ENCODE measurements at places on chromosomes 16 and 17.

DNA sequence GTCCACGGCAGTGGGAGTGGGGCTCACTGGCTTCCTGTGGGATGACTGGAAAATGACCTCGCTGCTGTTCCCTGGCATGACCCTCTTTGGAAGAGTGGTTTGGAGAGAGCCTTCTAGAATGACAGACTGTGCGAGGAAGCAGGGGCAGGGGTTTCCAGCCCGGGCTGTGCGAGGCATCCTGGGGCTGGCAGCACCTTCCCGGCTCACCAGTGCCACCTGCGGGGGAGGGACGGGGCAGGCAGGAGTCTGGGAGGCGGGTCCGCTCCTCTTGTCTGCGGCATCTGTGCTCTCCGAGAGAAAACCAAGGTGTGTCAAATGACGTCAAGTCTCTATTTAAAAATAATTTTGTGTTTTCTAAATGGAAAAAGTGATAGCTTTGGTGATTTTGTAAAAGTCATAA is 7.8 kb upstream of the RNF213 start:
- peak; percentile 85 for DNase-seq

DNA sequence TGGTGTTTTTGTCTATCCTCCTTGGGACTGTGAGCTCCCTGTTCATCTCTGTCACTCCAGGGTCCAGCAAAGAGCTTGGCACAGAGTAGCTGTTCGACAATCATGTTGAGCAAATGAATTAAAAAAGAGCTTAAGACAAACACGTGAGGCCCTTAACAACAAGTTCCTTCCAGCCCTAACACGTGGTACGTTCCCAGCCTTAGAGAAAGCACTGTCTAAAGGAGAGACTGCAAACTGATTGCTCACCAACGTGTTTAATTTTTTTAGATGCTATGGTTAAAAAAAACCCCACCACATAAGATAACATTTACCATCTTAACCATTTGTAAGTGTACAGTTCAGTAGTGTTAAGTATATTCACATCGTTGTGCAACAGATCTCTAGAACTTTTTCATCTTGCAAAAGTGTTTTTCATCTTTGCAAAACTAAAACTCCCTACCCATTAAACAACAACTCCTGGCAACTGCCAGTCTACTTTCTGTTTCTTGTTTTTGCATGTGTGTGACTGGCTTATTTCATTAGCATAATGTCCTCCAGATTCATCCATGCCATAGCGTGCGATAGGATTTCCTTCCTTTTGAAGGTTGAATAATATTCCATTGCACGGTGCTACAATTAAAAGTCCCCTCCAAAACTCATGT is 28.2 kb downstream of the LAT start:
- DNase-seq: peak; percentile 72

GRCh38 chr17:41539071-41539492 is 11.0 kb upstream of the KRT19 start:
- DNase-seq: no peak

DNA sequence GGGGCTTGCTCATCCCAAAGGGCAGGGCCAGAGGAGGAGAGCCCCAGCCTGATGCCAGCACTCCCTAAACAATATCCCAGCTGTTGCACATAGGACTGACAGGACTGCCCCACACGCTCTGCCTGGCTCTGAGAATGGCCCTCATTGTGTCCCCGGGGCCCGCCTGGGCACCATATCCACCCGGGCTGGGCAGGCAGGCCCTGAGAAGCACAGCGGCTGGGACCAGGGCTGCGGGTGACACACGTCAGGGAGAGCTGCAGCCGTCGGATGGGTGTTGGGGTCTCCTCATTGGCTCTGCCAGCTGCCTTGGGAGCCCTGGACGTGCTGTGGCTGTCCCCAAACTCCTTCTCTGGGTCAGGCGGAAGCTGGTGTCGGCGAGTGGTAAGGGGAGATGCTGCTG is 4.2 kb downstream of the BCAR1 start:
- DNase-seq: no peak

DNA sequence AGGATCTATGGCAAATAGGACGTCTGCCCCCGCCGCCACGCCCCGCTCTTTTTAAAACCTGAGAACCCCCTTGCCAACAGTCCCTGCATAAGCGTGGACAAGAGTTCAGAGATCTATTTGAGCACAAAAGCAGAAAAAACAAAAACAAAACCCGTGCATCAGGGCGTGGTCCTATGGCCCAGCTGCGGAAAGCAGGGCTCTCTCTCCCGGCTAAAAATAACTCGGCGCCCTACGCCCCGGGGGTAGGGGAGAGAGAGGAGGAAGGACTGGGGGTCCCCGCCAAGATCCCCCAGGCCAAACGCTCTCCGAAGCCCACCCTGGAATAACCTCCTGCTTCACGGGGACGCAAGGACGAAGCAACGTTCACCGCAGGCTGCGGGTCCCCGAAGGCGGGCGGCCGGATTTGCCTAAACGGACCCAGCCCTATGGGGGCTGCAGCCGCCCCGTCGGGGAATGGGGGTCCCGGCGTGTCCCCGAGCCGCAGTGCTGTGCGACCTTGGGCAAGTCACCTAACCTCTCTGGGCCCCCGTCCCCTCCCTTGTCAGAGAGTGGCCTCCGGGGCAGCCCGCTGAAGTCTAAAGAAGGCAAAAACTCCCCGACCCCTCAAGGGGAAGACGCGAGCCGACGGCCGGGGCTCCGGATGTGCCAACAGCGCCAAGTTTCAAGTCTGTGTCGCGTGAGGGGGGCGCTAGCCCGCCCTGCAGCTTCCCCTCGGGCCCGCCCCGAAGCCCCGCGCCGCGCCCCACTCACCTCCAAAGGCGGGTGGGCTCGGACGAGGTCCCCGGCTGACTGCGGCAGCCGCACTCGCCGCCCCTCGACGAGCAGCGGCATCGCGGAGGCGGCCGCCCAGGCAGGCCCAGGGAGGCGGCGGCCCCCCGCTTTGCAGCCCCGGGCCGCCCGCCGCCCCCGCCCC is 477 bp downstream of the NTAN1 start:
- peak; percentile 63 for DNase-seq

GRCh38 chr16:9134306-9134705 is 42.9 kb downstream of the HAPSTR1 start:
- no peak for DNase-seq

DNA sequence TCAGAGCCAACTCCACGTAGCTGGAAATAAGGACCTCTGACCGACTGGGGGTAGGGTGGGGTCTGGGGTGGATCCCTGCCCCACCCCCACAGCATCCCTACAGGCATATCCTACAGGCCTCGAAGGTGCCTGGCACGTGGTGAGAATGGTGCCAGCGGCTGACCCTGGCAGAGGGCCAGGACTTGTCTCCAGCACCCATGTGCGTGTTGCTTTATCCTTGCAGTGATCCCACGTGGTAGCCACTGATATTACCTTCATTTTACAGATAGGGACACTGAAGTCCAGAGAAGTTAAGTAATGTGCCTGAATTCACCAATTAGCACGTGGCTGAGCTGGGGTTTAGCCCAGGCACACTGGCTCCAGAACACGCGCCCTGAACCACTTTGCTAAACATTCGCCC is 8.3 kb downstream of the ITGAD start:
- no peak for DNase-seq

DNA sequence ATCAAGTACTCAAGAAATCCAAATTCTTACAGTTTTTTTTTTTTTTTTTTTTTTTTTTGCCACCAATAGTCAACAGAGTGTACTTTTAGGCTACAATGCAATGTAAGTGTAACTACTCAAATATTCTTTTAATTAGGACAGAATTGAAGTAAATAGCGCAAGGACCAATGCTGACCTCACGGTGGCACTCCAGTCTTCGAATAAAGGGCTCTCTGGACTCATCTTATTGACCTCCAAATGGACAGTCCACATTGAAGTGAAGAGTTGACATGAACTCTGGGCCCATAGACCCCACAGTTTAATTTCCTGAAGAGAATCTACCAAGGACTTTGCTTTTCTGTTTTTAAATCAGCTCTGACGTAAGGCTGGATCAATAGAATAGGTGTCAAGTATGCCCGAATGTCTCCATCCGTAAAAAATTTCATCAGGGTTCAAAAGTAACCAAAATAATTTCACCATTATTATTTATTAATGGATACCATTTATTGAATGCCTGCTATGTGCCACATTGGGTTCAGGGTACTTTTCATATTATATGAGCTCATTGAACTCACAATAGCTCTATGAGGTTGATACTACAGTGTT is 7.3 kb upstream of the DDX52 start:
- DNase-seq: no peak

DNA sequence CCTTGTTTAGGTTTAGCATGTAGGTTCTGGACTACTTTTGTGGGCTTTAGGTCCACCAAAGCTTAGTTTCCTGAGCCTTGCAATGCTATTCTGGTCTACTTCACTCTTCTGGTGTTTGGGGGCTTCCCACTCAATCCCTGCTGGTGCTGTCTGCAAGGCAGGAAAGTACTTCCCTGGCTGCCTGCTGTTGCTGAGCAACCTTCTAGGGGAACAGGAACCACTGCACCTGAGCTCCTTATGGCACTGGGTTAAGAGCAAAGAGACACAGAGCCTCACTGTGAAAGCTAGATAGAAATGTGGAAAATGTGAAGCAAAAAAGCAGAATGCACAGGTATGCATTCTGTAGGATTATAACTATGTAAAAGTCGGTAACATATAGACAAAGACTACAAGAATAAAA is 17.0 kb downstream of the MPO start:
- DNase-seq: no peak

- DNase-seq: no peak
Observed at GRCh38 chr16:87582216-87582965, 19.9 kb upstream of the JPH3 start.

DNA sequence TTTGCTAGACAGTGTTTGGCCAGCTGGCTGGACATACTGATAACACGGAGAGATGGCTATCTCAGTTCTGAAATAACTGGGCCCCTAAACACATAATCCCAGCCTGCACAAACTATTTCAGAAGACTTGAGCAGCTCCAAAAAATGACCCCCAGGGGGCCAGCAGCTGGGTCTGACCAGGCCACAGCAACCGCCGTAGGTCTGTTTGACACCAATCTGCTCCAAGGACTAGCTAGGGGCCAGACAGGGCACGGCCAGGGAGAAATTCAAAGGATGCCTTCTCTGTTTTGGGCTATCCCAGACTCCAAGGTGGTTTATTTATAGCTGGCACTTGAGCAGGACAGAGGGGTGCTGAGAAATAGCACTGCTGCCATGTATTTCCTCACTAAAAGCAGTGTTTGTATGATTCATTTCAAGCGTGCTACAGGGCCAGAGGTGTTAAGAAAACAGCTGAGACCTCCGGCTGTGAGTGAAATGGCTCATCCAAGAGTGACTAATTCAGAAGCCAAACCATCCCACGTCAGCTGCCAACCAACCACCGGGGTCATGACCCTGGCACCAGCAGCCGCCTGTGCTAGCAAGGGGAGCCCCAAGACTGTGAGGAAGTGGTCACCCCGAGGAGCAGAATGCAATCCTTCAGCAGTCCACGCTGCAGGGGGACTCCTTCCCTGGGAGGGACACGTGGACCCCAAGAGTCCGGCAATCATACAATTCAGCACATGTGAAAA is 5.7 kb downstream of the GGA2 start:
- peak; percentile 51 for DNase-seq

GRCh38 chr17:35543856-35544255 is 6.4 kb upstream of the SLFN12L start:
- DNase-seq: no peak

DNA sequence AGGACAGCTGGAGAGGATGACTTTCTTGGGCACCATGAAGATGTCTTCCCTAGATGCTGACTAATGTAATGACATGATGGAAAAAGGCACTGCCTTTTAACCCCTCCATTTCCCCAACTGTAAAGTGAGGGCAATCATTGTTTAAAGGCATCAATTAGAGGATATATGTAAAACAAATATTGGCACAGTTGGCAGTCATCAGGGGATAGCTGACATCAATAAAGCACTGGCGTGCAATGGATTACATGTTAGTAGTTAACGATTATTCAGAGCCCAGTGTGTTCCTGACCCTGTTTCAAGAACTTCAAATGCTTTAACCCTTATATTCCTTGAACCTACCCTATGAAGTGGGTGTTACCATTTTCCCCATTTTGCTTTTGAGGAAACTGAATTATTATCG is 100.7 kb downstream of the TMEM114 start:
- DNase-seq: no peak

DNA sequence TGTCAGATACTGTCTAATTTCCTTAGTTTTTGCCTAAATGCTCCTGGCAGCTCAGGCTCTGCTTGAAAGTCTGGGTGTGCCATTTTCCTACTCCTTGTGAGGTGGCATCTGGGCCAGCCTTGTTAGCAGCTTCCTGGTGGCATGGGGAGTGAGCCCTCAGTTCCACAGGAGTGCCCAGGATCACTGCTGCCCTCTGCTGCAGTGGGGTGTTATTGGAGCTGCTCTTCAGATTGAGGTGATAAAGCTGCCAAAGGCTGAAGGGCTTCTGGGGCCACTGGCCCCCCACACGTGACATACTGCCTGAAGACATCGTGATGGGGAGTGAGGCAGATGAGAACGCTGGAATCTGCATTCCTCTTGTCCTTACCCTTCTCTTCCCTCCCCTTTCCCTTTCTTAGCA is 27.4 kb downstream of the CEP95 start:
- no peak for DNase-seq

DNA sequence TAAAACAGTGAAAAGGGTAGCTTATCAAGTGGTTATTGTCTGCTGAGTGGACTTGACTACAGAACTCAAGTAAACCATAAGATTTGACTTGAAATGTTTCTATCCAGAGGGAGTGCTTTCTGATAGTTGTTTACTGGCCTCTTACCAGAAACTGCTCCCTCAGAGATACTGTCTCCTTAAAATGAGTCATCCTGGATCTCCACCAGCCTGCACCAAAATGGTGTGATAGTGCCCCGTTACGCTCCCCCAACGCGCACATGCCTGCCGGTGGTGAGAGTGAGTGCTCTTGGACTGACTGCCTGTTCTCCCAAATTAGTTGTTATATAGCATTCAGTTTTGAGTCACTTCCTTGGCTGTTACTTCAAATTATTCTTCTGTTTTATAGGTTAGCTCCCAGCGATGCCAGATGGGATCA is 22.9 kb downstream of the PRCD start:
- no peak for DNase-seq

GRCh38 chr16:55873122-55873521 is 2.1 kb downstream of the CES5A start:
- DNase-seq: no peak

DNA sequence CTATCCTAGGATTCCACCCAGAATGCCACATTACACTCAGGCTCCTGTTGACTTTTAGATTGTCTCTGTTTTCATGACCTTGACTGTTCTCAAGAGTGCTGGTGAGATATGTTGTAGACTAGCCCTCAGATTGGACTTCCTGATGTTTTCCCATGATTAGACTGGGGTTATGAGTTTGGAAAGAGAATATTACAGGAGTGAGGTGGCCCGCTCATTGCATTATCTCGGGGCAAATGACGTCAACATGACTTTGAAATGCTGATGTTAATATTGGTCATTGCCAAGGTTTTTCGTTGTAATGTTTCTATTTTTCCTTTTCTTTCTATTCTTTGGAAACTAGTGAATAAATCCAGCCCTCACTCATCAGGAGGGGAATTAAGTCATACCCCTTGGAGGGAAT is 355.7 kb upstream of the MON1B start:
- DNase-seq: no peak

GRCh38 chr17:55931446-55931845 is 180.6 kb downstream of the PCTP start:
- DNase-seq: no peak

DNA sequence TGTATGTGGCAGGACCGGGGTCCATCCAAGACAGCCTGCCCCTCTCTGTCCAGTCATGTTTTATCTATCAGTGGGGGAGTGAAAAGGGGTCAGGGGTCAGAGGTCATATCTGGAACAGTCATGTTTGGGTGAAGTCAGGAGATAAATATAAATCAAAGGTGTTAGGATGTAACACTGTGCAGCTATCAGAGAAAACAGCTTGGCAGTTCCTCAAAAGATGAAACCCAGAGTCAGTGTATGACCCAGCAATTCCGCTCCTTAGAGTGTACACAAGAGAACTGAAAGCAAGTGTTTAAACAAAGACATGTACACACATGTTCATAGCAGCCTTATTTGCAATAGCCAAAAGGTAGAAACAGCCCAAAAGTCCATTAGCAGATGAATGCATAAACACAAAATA is 361.3 kb downstream of the FOXL1 start:
- DNase-seq: no peak
